ENCODE measurements at places on chromosomes 16 and 17.
A peak's percentile ranks its signal among the peaks of the same experiment; 100 is the strongest.

DNA sequence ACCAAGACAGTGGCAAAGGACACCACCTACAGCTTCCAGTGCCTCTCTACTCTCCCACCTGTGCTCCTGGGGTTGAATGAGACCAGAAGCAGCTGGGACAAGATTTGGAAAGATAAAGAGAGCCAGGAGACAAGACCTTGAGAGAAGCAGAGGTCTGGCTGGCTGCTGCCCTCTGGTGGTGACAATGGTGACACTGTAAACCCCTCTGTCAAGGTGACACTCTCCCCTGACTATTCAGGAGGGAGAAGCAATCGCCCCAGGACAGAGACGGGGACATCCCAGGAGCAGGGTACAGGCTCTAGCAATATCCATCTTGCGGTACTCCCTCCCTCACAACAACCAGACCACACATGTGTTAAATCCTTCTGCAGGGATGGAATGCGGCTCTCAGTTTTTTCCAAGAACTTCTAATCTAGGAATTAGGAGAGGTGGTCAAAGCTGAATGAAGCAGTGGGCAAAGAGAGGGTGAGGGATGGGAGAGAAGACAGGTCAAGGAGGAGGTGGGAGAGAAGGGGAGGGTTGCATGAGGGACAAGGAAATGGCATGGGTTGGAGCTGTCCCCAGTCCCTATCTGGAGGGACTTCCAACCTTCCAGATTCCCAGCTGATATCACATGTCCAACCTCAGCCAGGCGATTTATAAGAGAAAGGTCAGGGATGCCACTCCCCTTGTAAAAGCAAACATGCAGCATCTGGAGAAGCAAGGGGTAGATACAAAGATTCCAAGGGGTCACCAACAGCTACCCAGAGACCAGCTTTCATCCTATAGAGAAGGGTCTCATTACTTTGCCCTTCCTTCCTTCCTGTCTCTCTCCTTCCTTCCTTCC, 2.9 kb downstream of the PHOSPHO1 start:
- DNase-seq = peak; percentile 48

- DNase-seq = no peak
Measured at GRCh38 chr16:13392341-13392740, 490.9 kb downstream of the SHISA9 start.

GRCh38 chr16:67885976-67886375, 1.3 kb downstream of the NRN1L start:
- DNase-seq = no peak

- no peak for DNase-seq
Measured at GRCh38 chr17:64017381-64017980, 3.0 kb downstream of the ICAM2 start.

DNA sequence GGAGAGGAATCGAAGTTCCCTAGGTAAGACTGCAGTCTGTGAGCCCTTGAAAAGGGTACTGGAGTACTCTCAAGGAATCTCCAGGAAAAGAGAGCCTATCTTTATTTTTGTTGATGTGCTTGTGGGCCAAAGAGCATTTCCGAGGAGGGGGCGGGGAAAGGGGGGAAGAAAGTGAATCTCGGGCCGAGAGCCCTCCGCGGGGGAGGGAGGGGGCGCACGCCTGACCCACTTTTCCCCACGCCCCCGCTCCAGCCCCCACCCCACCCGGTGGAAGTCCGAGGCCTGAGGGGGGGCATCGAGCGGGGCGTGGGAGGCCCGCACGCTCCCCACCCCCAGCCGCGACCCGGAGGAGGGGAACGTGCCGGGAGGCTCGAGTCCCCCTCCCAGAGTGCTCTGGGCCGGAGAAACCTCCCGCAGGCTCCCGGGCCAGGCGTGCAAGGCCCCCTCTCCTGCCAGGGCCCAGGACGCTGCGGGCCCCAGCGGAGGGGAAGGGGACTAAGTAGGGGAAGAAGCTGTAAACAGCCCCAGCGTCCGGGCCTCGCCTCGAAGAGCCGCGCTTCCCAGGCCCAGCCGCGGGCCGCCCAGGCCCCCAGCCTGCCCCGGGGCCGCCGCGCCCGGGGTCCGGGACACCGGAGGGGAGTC, 444 bp downstream of the HELZ start:
- DNase-seq = no peak
